Activated CD8-positive, alpha-beta memory T cell treated with anti-CD3 and anti-CD28 coated beads for 4 hours (primary cell): ENCODE measurements at places on chromosomes 12 and 14.

DNA sequence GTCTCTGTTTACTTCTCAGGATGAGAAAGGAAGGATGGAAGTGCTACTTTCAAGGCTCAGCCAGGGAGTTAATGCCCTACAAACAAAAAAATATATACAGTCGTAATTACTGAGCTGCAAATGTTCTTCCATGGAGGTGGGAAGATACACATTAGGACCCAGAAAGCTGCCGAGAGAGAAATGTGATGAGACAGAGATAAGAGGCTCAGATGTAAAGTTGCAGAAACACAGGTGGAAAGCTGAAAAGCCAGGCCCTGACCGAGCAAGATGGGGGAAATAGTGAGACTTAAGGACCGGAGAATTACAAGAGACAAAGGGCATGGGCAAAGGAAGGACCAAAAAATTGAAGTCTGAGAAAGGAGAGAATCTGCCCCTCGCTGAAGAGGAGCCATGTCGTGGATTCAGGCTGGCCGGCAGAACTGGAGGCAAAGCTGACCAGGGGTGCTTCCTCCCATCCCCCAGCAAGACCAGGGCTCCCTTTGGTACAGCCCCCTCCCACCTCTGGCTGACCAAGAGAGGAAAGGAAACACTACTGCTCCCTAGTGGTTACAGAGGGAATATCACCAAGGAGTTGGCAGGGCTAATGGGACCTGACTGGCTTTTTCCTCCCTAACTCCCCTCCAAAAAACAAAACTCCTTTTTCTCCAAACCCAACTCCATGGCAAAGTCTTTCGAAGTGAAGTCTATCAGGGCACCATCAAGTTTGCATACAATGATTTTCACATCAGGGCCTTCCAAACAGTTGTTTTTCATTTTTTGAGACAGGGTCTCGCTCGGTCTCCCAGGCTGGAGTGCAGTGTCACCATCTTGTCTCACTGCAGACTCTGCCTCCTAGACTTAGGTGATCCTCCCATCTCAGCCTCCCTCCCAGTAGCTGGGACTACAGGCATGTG is 12.1 kb downstream of the ZFHX2 start:
- DNase-seq = no peak

- DNase-seq = no peak
These were observed 21.2 kb downstream of the ZFP36L1 start for GRCh38 chr14:68771631-68772030.

DNA sequence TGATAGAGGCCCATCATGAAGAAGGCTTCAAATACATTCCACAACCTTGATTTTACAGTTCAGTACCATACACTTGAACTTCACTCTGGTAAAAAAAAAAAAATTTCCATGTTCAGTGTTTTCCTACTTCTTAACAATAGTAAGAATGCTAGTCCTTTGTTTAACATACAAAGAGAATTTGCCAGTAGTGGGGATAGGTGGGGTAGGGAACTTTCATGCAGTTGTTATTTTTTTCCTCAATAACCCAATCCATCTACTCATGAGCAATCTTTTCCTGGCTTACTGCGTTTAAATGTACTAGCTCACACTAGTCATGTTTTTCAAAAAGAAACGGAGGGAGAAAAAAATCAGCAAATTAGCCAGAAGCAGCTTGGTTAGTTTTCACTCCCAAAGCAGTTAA is 206.1 kb downstream of the PRKD1 start:
- DNase-seq = no peak

GRCh38 chr12:107859367-107859766 is 84.9 kb downstream of the ASCL4 start:
- DNase-seq = no peak

GRCh38 chr12:118034429-118035189 is 18.1 kb downstream of the RFC5 start:
- DNase-seq = no peak

DNA sequence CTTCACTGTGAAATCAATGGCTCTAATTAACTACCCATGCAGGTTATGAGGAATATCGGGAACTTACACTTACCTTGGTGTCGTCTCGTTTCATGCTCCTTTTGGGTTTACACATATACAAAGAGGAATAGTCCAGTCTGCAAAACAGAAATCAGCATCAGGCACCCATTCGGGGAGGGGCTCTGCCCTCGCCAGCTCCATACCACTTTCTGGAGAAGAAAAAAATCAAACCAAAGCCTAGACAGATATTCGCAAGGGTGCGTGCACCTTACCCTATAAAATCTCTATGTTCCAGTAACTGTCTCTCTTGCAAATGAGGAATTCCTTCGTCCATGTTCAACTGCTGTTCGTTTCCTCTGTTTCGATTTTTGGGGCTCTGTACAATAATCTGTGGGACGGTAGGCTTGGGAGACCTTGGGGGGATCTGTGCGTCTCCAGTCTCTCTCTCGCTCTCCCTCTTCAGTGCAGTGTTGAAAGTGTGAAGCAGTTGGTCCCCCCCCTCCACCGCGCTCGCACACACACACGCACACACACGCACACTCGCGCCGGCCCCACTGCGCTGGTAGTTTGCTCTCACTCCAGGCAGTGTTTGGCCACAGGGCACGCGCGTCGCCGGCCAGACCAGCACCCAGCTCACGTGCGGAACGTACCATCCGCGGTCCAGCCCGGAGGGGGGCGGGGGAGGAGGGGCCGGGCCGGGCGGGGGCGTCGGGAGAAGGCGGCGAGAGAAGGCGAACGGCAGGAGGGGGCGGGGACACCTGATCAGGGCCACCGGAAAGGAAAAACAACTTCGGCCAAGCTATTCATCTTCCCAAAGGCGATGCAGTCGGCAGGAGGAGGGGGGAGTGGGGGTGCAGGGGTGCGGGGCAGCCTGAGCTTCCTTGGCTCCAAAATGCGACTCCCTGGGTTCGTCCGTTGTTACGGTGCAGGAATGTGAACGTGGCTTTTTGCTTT is at the start of gene BHLHE41:
Gene BHLHE41, minus strand, starts transcription at position 592 of the 954 bp plus-strand sequence. Its CDS starts 258 bp downstream, at position 334.
- DNase-seq = no peak
